ENCODE measurements at places on chromosomes 12 and 14.

DNA sequence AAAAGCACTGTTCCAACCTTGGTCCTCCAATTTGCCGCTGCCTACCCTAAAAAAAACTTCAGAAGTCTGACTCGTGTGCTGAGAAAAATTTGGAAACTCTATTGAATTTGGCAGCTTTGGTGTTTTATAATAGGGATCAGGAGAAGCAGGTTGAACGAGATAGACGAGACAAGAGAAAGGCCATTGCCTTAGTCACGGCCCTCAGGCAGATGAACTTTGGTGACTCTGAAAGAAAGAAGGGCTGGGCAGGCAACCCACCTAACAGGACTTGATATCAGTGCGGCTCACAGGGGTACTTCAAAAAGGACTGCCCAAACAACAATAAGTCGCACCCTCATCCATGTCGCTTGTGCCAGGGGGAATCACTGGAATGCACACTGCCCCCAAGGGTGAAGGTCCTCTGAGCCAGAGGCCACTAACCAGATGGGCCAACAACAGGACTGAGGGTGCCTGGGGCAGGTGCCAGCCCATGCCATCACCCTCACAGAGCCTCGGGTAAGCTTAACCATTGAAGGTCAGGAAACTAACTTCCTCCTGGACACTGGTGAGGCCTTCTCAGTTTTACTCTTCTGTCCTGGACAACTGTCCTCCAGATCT lies 102.5 kb upstream of the SSTR1 start:
- DNase-seq = no peak

GRCh38 chr12:14714437-14714836 lies 18.0 kb upstream of the GUCY2C start:
- DNase-seq = no peak

DNA sequence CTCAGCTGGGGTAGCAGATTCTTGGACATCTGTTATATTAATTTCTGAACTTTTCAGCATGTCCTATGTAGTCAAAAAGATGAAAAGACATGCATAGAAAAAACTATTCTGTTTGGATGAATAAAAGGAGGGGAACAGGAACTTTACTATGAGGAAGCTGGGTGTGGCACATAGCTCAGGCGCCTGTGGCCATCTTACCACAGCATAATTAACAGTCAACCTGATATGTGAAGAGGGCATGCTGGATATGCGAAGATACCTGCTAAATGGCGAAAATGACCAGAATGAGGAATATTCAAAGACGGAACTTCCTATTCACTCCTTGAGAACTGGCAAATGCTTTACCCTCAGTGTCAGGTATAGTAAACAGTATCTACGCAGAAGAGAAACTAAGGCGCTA lies 18.4 kb downstream of the SETD3 start:
- DNase-seq = no peak

GRCh38 chr12:30814295-30814655 lies 59.5 kb upstream of the CAPRIN2 start:
- no peak for DNase-seq

DNA sequence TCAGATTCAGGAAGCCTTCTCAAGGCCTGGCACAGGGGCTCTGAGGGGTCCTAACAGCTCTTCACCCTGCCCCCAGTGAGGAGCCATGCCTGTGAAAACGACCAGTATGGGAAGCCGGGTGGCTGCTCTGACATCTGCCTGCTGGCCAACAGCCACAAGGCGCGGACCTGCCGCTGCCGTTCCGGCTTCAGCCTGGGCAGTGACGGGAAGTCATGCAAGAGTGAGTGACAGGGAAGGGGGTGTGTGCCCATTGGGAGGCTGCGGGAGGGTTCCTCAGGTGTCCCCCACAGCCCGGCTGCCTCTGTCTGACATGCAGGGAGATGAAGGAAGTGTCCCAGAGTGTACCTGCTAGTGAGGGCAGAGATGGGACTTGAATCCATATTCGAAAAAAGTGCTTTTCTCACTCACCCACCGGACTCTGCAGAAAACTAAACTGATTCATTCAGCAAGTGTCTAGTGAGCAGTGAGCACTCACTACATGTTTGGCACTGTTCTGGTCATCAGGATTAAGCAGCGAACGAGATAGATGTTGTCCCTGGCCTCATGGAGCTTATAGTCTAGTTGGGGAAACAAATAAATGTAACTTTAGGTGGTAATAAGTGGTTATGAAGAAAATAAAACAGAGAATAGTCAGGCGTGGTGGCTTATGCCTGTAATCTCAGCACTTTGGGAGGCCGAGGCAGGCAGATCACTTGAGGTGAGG lies 9.4 kb upstream of the LRP1-AS start:
- DNase-seq = no peak

DNA sequence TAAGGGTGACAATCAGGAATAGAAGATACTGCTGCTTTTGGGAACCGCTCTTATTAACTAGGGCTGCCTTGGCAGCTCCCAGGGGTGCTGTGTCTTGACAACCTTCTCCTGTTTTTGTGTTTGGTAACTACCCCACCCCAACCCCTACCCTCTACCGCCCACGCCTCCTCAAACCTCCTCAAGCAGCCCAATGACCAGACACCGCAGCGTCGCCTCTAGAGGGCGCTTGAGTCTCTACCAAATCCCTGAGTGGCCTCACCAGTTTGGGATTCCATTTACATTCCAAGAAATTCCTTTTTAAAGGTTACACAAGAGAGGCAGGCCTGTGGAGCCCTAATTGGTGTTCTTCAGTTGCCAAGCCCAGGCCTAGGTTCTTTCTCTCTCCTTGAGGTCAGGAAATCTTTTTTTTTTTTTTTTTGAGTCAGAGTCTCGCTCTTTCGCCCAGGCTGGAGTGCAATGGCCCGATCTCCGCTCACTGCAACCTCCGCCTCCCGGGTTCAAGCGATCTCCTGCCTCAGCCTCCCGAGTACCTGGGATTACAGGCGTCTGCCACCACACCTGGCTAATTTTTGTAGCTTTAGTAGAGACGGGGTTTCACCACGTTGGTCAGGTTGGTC lies 72.4 kb upstream of the USP44 start:
- peak; percentile 90 for DNase-seq

GRCh38 chr12:57372233-57372632 lies 58.6 kb downstream of the R3HDM2 start:
- peak; percentile 38 for DNase-seq

- no peak for DNase-seq
Observed at GRCh38 chr14:103233328-103233727, 100.7 kb upstream of the EIF5 start.

DNA sequence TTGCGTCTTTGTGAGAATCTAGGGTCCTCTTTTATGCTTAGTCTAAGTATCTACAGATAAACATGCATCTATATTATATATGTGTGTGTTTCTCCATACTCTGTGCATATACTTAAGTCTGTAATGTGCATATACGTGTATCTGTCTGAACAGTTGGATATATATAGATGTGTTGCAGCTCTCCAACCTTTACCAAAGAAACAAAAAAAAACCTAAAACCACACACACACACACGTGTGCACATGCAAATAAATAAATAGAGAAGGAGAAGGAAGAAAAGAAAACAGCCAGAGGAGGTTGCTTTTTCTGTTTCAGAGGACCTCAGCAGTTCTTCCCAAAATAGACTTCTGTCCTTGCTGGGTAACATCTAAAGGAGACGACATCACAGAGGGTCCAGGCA lies 244.9 kb downstream of the CACNA1C start:
- no peak for DNase-seq

DNA sequence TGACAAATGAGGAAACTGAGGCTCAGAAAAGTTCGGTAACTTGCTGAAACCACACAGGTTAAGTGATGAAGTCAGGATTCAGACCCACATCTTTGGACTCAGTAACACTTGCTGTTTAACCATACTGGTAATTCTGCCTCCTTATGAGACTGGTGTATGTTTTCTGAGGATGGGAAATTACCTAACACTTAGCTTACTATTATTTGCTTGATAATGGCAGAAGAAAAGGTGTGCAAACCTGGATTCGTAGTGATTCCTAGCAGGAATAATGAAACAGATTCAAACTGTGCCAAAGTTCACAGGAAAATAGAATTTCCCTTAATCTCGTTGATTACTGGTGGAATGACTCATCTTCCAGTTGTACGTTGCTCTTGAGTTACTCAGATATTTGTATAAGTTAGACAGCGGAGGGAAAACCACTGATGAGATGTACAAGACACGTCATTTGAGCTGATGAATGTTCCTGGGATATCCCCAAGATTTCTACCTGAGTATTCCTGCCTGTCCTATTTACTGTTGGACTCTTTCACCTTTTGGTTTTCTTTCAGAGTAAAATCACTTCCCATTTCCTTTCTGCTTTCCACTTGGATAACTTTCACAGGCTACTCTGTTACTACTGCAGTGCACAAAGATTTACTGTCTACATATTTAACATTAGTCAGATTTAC lies 37.5 kb downstream of the PRORP start:
- peak; percentile 87 for DNase-seq

- no peak for DNase-seq
Observed at GRCh38 chr12:67107751-67108269, 161.3 kb upstream of the CAND1 start.

DNA sequence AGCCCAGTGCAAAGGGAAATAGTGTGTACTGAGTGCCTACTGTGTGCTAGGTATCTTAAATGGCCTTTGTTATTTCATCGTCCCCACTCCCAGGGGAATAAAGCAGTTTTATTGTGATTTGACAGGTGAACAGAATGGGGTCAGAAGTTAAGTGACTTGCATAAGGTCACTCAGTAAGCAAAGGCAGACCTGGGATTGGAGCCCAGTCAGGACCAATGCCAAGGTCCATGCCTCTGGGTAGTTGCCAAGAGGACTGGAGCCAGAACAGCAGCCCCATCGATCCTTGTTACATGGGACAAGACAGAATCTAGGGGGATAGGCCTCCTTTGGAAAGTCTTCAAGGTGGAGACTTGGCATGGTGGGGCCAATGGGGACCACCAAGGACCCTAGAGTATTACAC lies 227.4 kb upstream of the PWP1 start:
- DNase-seq = no peak

DNA sequence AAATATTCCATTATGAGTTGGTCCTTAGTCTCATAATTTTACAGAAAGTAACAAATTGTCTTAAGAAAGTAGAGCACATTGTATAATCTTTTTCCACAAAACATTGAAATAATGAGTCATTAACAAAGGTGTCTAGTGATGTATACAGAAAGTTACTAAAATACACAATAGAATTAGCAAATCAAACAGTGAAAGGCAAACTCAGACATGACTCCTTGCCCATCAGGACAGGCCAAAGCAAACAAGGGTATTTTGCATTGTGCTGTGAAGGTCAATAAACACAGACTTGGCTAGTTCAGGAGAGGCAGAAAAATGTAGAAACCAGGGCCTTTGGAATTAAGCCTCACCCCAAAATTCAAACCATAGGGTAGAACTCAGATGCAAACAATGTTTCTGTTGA lies 37.3 kb downstream of the SIX4 start:
- no peak for DNase-seq

DNA sequence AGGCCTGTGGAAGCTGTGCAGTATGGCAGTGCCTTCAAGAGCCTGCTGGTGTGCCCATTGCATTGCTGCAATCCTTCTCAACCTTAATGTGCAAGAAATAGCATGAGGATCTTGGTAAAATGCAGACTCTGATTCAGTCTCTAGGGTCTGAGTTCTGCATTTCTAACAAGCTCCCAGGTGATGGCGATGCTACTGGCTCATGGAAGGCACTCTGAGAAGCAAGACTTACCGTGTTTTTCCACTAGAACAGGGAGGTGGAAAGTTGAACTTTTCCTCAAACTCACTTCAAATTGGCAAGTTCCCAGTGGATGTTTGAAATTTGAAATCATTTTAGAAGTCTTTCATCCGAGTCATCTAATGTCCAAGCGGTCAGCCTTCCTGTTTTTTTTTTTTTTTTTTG lies 55.5 kb downstream of the MYRFL start:
- DNase-seq = peak; percentile 63

DNA sequence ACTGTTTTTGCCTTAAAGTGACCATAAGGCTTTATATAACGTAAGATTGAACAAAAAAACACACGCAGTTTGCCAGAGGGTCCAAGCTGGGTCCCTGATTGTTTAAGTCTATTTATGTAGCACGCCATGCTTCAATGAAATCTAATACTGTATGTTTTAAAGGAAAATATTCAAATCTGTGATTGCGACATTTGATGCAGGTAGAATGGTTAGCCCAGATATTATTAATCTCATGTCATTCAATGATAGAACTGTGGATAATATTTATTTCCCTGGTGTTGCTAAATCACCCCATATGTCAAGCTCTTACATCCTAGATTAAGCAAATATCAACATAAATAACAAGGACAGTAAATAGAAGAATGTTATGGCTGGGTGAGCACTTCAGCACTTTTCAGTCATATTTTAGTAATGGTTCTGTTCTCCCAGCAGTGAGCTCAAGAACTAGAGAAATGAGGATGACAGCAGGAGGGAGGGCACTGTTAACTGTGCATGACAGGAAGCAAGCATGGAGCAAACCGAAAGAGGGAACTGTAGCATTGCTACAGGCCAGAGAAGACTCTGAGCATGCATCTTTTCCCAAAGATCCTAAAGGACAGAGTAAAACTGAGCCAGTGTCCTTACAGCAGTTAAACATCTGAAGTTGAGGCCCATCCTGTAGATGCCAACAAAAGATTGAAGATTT lies 465.7 kb upstream of the MGAT4C start:
- DNase-seq = peak; percentile 10

- no peak for DNase-seq
Observed at GRCh38 chr14:101064121-101064661, 160.7 kb upstream of the RTL1 start.

- DNase-seq = no peak
Observed at GRCh38 chr12:45060976-45061375, 10.1 kb upstream of the DBX2 start.

DNA sequence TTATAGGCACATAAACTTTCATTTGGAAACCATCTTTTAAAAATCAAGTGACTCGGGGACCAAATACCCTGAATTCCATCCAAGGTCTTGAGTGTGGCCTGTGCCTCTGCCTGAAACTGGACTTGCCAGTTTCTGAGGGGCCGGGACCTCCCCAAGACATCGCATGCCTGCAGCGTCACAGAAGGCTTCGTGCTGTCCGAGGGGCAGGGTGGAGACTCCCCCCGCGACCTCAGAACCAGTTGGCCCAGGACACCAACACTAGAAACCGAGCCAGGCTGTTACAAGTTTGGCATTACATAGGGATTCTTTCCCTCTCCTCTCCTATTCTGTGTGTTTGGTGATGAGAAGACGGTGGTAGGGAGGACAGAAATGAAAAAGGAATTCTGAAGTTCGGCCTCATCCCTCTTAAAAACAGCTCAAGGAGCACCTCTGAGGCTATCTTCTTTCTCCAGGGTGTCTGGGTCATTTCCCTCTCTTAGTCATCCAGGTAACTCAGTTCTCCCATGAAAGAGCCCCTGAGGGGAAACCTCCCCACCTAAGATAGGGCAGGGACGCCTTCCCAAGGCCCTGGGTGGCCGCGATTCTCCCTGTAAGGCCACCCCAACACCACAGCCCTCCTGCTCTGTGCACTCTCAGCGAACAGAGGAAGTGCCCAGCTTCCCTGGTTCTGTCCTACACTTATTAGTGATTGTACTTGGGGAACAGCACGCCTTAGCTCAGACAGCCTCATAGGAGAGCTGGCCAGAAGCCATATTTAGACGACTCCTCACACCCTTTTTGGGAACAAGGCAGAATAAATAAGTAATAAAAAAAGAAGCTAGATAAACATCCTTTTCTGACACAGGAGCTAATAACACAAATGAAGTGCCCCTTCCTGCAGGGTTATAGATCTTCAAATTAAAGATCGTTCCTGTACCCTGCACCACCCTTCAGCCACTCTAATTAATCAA lies 93.8 kb downstream of the BCL11B start:
- no peak for DNase-seq

Measured in fibroblast of upper back skin (primary cell).